ENCODE measurements at places on chromosomes 6 and 20.

DNA sequence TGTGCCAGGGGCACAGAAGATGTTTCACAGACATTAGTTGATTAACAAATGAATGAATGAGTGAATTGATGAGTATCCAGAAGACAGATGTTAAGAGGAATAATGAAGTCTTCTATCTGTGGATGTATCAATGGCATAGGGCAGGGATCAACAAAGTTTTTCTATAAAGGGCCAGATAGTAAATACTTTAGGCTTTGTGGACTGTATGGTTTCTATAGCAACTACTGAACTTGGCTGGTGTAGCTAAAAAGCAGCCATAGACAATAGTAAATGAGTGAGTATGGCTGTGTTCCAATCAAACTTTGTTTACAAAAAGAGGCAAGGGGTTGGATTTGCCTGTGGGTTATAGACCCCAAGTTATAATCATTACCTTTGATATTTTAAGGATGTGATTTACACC is 144.0 kb downstream of the PRL start:
- no peak for DNase-seq

DNA sequence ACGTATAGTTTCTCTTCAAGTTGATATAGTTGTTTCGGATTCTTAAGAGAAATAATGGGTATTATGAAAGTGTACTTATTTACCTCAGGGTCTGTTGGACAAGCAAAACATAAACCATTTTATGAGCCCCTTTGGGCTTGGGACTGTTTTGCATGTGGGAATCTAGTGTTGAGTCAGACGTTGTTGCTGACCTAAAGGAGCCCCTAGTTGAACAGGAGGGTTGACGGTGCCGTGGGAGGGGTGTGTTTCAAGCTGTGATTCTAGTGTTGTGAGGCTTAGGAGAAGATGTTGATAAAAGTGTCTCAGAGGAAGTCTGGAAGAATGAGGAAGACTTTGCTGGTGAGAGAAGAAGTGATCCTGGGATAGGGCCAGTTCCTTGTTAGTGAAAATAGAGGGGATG is 140.0 kb downstream of the ARID1B start:
- no peak for DNase-seq

- DNase-seq, result no peak
Measured at GRCh38 chr20:36887752-36888090, 11.8 kb downstream of the TLDC2 start.

- no peak for DNase-seq
Measured at GRCh38 chr6:16706029-16706428, 55.2 kb downstream of the ATXN1 start.

GRCh38 chr20:50663095-50663821 is 28.1 kb downstream of the RIPOR3 start:
- peak; percentile 83 for DNase-seq

GRCh38 chr6:101806241-101806640 is 412.7 kb downstream of the GRIK2 start:
- DNase-seq, result no peak

- DNase-seq, result no peak
Measured at GRCh38 chr20:16284385-16285100, 288.7 kb downstream of the KIF16B start.

GRCh38 chr6:158752613-158753012 is 66.6 kb downstream of the EZR start:
- DNase-seq, result no peak

- no peak for DNase-seq
Measured at GRCh38 chr6:43509142-43509983, 783 bp downstream of the LRRC73 start.

DNA sequence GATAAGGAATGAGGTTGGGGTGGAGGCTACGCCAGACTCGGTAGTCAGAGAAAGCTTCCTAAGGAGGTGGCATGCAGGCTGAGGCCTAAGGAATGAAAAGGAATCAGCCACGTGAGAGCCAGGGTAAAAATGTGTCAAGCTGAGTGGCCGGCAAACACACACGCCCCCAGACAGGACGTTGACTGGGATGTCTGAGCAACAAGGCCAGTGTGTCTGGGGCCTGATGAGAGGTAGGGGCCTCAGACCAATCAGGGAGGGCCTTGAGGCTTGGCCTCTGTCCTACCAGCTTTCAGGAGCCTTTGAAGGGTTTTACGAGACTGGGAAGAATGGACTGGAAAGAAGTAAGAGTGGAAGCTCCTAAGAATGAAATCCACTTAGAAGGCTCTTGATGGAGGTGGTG is 61.0 kb upstream of the PHACTR2 start:
- DNase-seq, result no peak

- DNase-seq, result peak; percentile 69
Measured at GRCh38 chr20:57560554-57561355, at the start of gene PCK1. PCK1 (plus strand) TSS chr20:57561110; CDS start chr20:57561412, 302 bp downstream.

DNA sequence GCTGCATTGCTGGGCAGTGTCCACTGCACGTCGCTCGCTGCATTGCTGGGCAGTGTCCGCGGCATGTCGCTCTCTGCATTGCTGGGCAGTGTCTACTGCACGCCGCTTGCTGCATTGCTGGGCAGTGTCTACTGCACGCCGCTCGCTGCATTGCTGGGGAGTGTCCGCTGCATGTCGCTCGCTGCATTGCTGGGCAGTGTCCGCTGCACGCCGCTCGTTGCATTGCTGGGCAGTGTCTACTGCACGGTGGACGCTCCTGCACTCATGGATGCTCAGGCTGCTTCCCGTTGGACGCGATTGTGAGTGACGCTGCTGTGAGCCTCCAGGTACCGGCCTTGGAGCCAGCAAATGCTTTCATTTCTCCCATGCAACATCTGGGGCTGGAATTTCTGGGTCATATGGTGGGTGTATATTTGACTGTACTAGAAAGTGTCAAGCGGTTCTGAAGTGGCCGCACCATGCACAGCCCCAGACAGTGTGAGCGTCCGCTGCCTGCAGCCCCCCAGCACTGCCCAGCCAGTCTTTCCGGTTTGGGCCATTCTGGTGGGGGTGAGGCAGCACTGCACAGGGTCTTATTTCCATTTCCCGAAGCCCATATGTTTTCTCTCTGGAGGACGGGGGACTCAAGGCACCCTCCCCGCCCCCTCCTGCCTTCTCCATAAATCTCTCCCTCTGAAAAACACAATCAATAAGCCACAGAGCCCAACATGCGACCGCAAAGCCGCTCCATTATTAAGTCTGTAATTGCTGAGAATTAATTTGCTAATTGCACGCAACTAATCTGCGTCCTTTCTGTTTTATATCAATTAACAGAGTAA is 97.4 kb downstream of the YTHDF1 start:
- no peak for DNase-seq

GRCh38 chr6:134039116-134039515 is 13.3 kb downstream of the SLC2A12 start:
- DNase-seq, result no peak

DNA sequence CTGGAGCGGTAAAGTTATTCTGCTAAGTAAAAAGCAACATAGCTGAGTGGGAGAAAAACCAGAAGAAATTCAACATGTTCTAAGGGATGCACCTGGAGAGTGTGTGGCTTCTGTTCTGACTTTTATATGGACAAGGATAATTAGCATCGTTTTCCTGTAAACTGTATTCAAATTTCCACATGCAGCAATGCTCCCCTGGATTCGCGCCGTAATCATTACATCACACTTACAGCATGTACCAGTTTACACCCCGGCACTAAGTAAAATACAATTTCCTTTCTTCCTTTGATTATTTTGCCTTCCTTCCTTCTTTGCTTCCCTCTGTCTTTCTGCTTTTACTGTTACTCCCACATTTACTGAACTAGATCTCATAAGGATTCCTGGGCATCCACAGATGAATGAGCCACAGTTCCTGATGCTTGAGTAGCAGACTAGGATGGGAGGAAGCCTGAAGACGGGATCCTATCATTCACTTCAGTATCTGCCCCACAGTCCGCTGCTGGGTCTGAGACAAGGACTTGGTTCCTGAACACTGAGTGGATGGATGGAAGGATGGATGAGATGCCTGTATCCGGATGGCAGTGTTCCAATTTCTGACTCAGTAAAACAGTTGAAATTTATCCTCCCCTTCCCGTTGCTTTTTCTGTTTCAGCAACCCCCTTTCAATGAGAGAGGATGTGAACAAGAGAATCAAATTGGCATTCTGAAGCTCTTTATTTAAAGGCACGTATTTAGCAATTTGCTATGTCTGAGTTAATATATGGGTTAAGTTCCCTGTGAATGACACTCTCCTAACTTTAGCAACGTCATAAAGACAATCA is 174.6 kb downstream of the GJA10 start:
- no peak for DNase-seq

GRCh38 chr6:50549026-50549425 is 164.3 kb upstream of the TFAP2D start:
- DNase-seq, result no peak

- DNase-seq, result no peak
Measured at GRCh38 chr6:114989279-114989964, 646.6 kb upstream of the HS3ST5 start.

DNA sequence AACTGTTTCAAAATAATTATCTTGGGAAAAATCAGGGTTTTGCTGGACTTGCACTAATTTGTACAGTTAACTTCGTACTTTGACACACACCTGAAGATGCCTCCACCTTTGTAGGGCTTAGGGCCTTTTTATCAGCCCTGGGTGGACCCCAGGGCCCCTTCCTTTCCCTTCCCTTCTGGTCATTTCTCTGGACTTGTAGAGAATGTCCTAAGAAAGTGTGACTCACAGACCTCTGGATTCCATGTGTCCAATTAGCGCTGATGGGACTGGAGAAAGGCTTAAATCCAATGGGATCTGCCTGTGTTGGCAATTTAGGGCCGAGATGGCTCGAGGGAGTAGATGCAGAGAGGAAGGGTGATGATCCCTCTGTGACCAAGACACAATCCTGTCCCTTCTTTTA is 9.3 kb downstream of the TRIM15 start:
- DNase-seq, result no peak

- no peak for DNase-seq
Measured at GRCh38 chr20:3084283-3084985, at the start of gene AVP. AVP (minus strand) TSS chr20:3084724; CDS start chr20:3084674, 50 bp downstream.

- DNase-seq, result no peak
Measured at GRCh38 chr6:73657201-73657600, 3.4 kb upstream of the SLC17A5 start.

- DNase-seq, result no peak
Measured at GRCh38 chr20:50293284-50294139, 102.9 kb downstream of the CEBPB start.

DNA sequence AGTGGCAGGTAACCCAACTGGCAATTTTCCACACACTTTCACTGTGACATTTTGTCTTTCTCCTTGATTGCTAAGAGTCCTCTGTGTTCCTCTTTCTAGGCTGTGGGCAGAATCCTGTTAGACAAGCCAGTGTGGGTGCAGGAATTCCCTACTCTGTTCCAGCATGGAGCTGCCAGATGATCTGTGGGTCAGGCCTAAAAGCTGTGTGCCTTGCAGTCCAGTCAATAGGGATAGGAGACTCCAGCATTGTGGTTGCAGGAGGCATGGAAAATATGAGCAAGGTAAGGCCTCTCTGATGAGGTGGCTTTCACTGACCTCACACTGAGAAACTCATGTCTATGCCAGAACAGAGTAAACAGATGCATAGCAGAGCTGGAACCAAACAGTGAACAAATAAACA is 5.1 kb downstream of the ACAT2 start:
- no peak for DNase-seq

DNA sequence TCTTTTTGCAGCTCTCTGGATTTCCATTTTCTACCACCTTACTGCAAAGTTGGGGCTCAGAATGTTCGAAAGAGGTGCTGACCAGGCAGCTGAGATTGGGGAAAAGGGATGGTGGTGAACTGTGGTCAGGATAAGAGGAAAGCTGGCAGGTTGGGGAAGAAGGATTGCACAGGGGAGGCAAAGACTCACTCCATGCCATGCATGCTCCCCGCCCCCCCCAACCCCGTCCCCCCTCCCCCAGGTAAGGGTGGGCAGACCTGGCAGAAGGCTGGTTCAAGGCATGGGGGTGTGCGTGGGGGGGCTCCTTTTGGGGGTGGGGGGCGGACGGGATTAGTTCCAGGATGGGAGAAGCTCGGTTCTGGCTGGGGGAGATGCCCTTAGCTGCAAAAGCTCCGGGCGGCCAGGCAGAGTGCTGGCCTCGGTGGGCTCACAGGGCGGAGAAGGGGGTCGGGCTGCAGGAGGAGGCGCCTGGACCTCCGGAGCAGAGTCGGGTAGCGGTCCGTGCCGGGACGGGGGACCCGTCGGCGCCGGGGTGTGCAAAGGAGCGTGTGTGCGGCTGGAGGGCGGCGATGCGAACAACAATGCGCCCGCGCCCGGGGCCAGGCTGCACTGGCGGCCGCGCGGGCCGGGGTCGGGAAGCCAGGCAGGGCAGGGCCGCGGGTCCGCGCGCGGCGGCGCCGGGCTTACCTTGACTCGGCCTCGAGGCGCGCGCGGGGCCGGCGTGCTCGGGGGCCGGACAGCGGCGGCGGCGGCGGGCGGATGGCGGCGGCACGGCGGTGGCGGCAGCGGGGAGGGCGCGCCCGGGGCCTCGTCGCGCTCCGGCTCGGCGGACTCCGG is 880 bp downstream of the ADNP start:
- DNase-seq, result peak; percentile 60

DNA sequence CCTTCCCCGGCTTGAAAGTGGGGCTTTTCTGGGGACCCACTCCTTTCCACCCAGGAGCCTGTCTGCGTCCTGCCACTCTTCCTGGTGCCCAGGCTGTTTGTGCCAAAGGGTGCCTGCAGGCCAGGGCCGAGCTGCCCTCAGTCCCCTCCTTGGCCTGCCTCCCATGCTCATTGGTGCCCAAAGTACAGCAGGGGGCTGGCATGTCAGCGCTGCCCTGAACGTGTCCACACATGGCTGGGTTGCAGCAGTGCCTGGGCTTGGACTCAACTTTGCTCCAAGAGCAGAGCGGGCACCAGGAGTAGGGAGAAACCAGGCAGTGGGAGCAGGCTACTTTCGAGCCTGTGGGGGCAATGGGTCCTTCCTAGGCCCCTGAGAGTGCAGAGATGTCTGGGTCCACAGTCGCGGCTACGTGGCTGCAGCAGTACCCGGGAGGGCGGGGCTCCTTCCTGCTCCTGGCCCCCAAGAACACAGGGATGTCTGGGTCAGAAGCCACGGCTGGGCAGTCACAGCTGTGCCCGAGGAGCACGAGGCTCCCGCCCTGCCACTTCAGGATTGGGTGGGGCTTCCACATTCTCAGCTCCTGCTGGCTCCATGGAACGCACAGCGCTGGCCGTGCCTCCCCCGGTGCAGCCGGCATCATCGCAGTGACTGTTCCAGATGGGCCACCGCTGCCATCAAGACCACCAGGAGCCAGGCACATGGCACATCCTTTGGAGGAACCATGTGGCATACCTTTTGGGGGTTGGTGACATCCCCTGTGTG is 50.0 kb upstream of the CLDN20 start:
- no peak for DNase-seq

GRCh38 chr6:14799928-14800327 is 445.9 kb upstream of the JARID2 start:
- peak; percentile 57 for DNase-seq

DNA sequence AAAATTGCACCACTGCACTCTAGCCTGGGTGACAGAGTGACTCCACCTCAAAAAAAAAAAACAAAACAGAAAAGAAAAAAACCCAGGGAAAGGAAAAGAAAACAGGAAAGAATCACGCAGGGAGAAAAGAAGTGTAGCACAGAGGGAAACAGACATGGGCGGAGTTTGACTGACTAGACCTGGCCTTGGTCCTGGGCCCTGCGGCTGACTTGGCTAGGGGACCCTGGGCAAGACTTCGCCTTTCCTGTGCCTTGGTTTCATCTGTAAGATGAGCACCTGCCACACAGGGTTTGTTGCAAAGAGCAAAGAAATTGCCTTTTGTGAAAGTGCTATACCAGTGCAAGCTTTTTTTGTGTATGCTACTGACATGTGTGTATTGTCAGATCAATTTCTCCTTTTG is 71.3 kb upstream of the KCNG1 start:
- DNase-seq, result no peak
